ENCODE measurements at places on chromosomes 2 and 18.

DNA sequence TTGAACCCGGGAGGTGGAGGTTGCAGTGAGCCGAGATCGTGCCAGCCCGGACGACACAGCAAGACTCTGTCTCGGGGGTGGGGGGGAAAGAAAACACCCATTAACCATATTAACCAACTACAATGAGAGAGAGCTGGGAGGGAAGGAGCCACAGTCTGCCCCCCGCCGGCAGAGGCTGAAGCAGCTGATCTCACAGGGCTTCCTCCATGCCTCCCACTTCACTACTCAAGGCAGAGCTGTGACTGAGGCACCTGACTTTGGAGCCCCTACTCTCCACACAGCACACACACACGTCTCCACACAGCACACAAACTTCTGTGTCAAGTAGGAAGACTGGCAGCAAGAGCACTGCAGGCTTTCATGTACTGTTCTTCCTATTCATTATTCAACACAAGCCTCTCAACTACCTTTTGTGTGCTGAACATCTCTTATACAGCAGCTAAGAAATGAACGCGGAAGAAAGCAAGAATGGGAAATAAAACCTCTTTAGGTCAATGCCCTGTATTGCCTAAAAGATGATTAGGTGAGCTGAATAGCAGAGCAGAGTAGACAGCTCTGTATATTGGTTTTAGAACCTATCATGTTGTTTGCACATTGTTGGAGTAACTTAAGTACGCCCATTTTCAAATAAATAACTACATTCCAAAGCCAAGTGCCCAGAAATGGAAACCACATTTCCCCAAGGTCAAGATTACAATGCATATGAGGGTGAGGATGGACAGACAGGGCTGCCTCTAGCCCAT, 26.2 kb downstream of the PDIA6 start:
- no peak for DNase-seq

DNA sequence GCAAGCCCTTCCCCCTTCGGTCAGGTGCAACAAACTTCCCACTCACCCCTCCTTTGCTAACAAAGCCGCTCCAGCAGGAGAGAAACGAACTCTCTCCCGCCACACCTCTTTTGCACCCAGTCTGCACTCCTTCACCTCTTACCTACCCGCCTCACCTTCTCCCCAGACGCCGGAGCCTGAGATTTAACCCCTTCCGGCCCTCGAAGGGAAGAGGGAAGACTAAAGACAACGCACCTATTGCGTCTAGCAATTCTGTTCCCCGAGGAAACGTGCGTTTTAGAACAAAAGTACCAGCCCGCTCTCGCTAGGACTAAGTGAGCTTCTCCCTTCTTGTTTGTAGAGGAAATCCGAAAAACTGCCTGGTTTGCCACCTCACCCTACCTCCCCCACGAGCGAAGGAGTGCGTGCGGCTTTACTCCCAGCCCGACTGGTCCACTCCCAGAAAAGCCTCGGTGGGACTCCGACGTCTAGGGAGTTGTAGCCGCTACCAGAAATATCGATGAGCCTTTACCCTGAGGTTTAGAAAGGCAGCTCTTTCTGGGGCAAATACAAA, 441 bp upstream of the PEX13 start:
- no peak for DNase-seq

- no peak for DNase-seq
Observed at GRCh38 chr2:17306706-17307105, 211.5 kb downstream of the RAD51AP2 start.

GRCh38 chr2:205650450-205650849, 31.9 kb upstream of the NRP2 start:
- DNase-seq: peak; percentile 89

DNA sequence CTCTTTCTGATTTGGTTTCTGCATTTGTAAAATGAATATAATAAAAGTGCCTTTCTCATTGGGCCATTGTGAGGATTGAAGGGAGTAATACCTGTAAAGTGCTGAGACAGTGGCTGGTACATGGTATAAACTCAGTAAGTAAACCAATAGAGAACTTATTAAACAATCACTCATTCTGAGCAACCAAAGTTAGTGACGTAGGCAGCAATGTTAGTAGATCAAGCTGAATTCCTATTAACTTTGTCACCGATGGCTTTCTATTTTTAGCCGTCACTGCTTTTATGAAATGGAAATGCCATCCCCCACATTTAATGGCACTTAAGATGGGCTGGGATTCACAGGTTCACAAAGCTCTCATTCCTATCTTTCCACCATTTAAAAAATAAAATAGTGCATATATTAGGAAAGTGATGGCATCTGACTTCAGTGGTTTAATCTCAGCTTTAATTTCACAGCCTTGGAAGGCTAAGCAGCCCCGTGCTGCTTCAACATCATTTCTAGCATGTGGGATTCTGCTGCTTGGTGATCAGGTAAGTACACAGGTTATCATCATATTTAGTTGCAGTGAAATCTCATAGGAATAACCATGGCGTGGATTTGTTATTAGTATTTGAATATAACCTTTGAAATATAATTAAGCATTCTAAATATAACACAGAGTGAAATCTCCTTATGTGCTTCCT, 17.6 kb upstream of the PPP4R1 start:
- no peak for DNase-seq

GRCh38 chr2:68831686-68832232, 39.4 kb downstream of the BMP10 start:
- no peak for DNase-seq

- DNase-seq: no peak
Observed at GRCh38 chr2:202096736-202097135, 23.7 kb downstream of the KIAA2012 start.

DNA sequence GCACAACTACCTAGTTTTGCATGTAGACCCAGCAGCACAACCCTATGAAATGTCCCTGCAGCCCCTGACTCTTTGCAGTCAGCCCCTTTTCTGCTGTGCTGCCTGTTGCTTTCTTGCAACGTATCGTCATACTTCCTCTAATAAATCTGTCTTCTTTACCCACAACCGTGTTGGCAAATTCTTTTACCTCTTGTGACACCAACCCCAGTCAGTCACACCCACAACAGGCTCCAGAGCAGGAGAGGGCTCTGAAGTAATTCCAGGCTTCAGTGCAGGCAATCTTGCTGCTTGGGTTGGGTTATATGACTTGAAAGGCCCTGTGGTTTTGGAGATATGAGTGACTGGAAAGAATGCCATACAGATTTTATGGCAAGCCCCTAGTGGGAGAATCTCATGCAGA, 79.1 kb upstream of the KCNH7 start:
- DNase-seq: no peak

DNA sequence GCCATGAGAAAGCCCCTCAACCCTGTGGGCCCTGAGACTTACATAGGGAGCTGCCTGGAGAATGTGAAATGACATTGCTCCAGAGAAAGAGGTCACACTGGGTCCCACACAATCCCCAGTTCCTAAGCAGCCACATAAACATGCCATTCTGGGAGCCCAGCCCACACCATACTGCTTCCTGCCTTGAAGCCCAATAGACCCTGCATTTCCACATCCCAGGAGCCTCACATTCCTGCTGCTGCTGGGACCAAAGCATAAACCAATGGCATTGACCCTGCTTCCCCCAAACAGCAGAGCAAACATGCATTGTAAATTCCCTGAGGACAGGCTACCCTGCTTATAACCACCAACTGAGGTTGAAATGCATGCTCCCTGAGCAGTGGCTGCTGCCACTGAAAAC, 1117.6 kb upstream of the SLC39A10 start:
- DNase-seq: no peak

- DNase-seq: no peak
Observed at GRCh38 chr18:78519394-78520062, 460.1 kb upstream of the SALL3 start.

Measured in AG09319 (cell line).